ENCODE measurements at places on chromosomes 16 and 17.

DNA sequence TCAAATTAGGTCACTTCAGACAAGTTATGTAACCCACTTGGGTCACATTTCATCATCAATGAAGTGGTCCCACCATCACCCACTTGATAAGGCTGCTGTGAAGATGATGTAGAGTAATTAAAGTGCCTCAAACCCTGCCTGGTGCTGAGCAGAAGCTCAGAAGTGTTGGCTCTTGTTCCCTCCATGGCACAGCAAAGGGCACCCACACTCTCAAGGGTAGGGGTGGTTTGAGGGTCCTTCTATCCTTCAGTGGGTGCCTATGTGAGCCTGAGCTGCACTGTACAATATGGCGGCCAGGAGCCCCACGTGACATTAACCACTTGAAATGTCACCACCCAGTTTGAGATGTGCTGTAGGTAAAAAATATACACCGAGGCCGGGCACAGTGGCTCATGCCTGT, 71.5 kb downstream of the CYTH1 start:
- no peak for DNase-seq

- no peak for DNase-seq
Measured at GRCh38 chr16:2817340-2818271, 569 bp downstream of the PRSS21 start.

GRCh38 chr17:11852912-11853311, 144.4 kb downstream of the ZNF18 start:
- DNase-seq, result no peak

- DNase-seq, result no peak
Measured at GRCh38 chr16:72300892-72301291, 128.9 kb upstream of the PMFBP1 start.

GRCh38 chr17:75819116-75819515, 25.1 kb downstream of the UNC13D start:
- DNase-seq, result no peak
